Vein endothelial cell (primary cell): ENCODE measurements at places on chromosomes 6 and 20. TPM values are rescaled to one million over a fixed set of nuclear protein-coding genes. Genes with fewer than 3 reads are reported as not detected.

The CCN6 gene
- total RNA-seq: not detected in 2 replicates

The TREML1 gene
- not detected in 2 replicates for total RNA-seq

The HIVEP2 gene
- 4.9 and 15.4 TPM in 2 replicates for total RNA-seq

The NNAT gene
- 1.3 and 5.2 TPM in 2 replicates for total RNA-seq

The CD40 gene
- total RNA-seq: 9.5 and 11.9 TPM in 2 replicates

The SSTR4 gene
- not detected in 2 replicates for total RNA-seq

The OR14J1 gene
- not detected in 2 replicates for total RNA-seq
